ENCODE measurements at places on chromosomes 1 and 21.

- DNase-seq = no peak
Observed at GRCh38 chr1:194289569-194290266, 1103.3 kb upstream of the B3GALT2 start.

- no peak for DNase-seq
Observed at GRCh38 chr21:42384156-42384945, 11.5 kb downstream of the TMPRSS3 start.

DNA sequence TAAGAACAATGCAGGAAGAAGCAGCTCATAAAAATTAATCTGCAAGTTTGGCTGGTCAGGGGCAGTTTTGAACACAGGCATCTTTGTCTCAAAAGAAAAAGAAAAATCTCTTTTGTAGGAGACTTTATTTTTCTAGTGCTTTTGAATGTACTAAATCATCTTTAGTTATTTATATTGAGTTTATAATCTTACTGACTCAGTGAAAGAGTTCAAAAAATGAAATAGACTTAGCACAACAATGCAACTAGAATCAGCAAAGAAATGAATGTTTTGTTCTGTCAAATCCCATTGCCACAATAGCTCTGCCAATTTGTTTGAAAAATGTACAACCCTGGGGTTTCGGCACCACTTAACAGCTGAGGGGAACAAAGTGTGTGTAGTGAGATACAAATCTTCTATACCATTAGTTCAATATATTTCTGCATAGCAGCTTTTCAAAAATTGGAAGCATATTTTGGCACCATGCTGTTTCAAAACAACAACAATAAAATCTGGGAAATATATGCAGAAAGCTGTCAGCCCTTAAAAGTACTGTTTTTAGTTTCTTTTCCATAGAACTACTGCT is 1969.1 kb downstream of the MRPL39 start:
- DNase-seq = no peak

DNA sequence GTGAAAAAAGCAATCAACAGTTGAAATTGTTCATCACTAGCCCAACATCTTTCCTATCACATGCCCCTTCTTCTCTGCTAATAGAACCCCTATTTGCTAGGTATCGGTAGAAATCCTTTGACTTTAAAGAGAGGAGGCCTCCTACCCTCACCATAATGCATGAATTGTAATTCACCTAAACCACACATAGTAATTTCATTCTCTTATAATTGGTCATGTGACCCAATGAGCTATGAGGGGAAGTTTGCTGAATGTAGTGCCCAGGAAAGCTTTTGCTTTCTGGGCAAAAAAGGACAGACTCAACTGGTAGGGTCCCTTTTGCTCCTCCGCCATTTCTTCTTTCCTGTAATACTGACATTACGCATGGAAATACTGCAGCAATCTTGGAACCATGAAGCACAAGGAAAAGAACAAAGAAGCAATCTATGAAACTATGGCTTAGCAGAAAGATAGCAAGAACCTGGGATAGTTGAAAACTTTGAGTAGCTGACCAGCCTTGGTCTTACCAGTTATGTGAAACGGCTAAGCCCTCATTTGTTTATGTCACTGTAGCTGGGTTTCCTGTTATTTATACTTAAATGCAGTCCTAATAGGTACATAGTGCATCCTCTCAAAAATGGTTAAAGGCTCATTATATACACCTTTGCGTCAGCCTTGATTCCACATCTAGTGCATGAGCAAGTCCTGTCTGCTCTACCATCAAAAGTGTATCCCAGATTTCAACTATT is 10.2 kb upstream of the CHI3L2 start:
- no peak for DNase-seq

- DNase-seq = peak; percentile 47
Observed at GRCh38 chr1:48692235-48692634, 84.5 kb downstream of the BEND5 start.

GRCh38 chr1:156508955-156509234 is 8.3 kb upstream of the MEF2D start:
- DNase-seq = no peak

- DNase-seq = no peak
Observed at GRCh38 chr1:84862810-84863251, 30.2 kb downstream of the LPAR3 start.

DNA sequence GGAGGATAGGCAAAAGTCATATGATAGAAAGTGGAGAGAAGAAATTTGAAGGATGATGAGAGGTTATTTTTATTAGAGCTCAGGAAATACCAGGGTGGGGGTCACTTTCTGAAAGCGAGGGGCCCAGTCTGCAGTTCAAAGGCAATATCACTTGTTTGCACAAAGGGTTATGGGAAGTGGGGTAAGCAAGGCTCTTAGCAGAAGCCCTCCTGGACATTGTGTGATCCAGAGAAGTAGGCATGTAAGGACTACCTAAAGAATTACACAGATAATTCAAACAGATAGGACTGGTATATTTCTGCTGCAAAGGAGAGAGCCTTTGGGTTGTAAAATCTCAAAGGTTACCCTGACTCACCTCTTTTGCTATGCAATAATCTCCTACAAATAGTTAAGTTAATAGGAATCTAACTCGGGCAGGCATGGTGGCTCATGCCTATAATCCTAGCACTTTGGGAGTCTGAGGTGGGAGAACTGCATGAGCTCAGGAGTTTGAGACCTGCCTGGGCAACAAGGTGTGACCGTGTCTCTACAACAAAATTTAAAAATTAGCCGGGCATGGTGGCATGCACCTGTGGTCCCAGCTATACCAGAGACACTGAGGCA is 25.2 kb upstream of the PRRC2C start:
- DNase-seq = no peak

DNA sequence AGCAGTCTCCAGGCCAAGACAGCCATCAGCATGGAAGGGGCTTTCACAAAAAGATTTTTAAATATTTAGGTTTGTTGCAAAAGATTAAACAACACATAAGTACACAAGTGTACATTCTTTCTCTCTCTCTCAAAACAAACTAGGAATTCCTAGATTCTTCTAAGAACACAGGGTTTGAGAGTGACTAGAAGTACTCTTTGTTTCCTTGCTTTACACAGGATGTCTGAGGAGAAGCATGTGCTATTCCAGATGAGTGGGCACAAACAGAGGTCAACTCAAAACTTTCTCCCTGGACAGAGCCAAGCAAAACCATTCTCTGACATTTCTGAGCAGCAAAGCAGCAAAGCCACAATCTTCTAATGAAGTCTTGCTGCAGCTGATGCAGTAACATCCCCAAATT is 210.6 kb upstream of the HOOK1 start:
- DNase-seq = no peak

DNA sequence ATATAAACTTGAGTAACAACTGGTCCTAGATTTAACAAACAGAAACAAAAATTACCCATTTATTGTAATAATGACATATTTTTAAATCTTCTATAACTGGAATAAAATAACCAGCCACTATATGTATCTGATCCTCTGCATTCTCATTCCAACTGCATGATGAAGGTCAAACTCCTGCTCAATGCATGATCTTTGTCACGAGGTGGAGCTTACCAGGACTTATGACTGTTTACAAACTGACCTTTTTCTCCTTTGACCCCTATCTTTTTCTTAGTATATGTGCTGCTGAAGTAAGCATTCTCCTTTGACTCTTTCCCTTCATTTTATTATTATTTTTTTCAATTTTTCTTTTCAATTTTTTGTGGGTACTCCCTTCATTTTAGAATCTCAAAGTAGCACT is 252.2 kb downstream of the PDE4B start:
- DNase-seq = no peak

GRCh38 chr1:241376701-241377100 is 19.7 kb upstream of the RGS7 start:
- no peak for DNase-seq

GRCh38 chr1:12191242-12192032 is 24.6 kb downstream of the TNFRSF1B start:
- no peak for DNase-seq

DNA sequence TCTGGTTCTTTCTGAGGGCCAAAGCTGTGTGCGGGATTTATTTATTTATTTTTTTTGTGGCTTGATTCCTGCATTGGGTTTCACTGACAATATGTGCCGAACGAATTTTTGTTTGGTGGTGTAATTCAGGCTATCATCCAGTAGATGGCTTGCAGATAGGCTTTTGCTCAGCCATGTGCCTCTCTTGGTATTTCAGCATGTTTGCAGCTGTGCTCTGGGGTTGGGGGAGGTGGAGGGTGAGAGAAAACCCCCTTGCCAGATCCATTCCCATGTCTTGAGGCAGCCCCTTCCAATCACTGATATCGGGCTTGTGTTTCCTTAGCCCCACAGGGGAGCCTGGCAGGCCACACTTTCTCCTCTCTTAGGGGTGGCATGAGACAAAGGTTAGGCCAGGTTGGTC is 302.4 kb downstream of the PTGER3 start:
- DNase-seq = no peak

GRCh38 chr21:40316104-40316503 is 448.9 kb downstream of the PCP4 start:
- DNase-seq = no peak

GRCh38 chr21:22201126-22201525 is 1202.9 kb downstream of the NCAM2 start:
- no peak for DNase-seq

- no peak for DNase-seq
Observed at GRCh38 chr21:37266515-37267221, 466 bp downstream of the VPS26C start.

DNA sequence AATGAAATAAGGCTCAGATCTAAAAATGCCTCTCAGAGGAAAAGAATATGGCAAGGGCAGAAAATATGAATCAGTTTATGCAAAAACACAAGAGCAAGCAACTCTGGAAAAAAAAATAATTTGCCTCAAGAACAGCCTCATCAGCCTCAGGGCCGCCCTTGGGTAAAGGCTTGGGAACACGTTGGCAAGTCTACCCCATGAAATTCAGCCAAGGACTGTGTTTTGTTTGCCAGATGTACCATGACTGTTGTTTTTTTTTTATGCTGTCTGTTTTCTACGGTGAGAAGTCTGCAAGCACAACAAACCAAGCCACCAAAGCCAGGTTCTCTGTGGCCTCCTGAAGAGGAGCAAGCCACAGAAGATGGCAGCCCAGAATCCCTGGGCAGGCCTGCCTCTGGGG is 18.0 kb downstream of the HHIPL2 start:
- DNase-seq = no peak

DNA sequence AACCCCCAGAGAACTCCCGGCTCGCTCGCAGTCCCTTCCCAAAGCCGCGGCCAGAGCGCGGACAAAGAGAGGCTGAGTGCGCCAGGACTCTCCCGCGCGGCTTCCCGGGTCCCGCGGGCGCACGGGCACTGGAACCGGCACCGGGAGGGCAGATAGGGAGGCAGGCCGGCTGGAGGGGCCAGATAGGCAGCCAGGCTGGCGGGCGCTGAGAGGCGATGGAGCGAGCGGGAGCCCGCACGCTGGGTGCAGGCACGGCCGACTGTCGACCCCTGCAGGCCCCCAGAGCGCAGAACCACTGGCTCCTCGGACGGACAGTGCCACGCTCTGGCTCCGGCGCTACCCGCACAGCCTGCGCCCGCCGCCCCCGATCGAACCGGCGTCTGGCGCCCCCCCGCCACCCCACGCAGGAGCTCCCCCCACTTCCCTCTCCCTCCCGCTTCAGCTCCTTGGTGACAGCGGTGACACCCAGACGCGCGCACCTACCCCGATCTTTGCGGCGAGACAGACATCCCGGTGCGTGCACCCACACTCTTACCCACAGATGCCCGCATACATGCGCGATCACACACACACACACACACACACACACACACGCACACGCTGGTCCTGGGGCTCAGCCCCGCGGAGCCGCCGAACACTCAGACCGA is 534 bp downstream of the SLC6A9 start:
- DNase-seq = no peak

DNA sequence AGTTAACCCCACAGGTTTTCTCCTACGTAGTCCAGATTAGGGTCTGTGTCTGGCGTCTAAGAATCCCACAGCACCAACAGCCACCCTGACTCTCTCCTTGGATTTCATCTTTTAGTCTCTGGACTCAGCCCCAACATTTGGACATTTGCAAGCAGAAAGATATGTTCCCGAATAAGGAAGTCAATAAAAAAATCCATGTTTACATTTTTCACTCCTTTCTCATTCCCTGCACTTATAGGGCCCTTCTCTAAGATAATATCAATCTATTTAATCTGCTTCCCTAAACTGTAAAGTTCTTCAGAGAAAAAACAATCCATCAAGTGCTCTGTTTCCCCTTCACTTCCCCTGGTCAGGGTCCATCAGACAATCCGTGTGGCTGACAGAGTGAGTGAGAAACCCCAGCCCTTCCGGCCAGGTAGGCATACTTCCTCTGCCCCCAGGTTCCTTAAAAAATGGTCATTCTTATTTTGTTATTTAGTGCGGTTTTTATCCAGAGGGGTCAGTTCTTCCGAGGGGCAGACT is 105.9 kb upstream of the CDC42BPA start:
- DNase-seq = no peak

GRCh38 chr1:117782056-117782455 is 147.4 kb downstream of the GDAP2 start:
- DNase-seq = no peak

DNA sequence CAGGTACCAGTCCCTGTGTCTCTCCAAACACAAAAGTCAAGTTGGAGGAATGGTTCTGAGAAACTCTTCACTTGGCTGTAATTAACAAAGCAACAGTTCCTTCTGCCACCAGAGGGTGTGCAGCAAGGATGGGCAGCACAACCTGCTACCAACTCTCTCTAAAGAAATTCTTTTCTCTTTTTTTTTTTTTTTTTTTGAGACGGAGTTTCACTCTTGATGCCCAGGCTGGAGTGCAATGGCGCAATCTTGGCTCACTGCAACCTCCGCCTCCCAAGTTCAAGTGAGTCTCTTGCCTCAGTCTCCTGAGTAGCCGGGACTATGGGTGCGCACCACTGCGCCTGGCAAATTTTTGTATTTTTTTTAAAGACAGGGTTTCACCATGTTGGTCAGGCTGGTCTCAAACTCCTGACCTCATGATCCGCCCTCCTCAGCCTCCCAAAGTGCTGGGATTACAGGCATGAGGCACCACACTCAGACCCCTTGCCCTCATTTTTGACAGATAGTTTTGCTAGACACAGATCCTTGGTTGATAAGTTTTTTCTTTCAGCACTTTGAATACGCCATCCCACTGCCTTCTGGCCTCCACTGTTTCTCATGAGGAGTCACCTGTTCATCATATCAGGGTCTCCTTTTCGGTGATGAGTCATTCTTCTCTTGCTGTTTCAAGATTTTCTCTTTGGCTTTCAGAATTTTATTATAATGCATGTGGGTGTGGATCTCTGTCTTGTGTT is 12.1 kb upstream of the DEGS1 start:
- no peak for DNase-seq

- no peak for DNase-seq
Observed at GRCh38 chr1:53893999-53894636, at the start of gene DIO1. DIO1 (plus strand) TSS chr1:53894187; CDS start chr1:53894211, 24 bp downstream.

GRCh38 chr1:65425006-65425405 is 4.5 kb downstream of the LEPR start:
- DNase-seq = no peak

DNA sequence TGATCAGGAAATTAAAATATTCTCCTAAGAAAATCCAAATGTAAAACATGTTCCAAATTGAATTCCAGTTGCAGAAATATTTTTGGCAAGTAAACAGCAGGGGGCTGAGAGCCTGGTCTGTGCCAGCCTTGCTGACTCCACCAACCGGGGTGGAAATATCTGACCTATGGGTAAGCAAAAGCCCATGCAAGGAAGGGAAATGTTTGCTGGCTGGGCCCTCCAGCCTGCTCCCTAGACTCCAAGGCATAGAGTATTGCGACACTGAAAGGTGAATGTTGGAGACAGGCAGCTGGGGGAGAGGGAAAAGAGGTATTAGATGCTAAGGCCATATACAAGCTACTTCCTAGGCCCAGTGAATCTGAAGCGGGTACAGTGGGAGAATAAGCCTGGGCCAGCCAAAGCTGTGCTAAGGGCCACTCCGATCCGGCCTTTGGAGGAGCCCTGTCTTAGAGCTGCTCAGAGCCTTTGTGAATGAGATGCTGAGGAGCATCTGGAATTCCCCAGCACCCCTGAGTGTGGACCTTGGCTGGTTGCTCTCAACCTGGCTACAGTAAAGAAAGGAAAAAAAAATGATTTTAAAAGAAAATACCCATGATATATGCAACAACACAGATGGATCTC is 24.9 kb upstream of the ATP1B1 start:
- DNase-seq = no peak

Measured in mesenteric fat pad (tissue), 1 donor.